ENCODE measurements at places on chromosomes 2 and 18.

- no peak for DNase-seq
These were observed 48.9 kb downstream of the APLF start for GRCh38 chr2:68516051-68516955.

- no peak for DNase-seq
These were observed 211.5 kb downstream of the TMEM247 start for GRCh38 chr2:46690825-46691224.

GRCh38 chr2:152278526-152278925, 56.4 kb upstream of the FMNL2 start:
- no peak for DNase-seq

GRCh38 chr2:129763190-129763846, 216.1 kb upstream of the RAB6C start:
- DNase-seq = no peak

DNA sequence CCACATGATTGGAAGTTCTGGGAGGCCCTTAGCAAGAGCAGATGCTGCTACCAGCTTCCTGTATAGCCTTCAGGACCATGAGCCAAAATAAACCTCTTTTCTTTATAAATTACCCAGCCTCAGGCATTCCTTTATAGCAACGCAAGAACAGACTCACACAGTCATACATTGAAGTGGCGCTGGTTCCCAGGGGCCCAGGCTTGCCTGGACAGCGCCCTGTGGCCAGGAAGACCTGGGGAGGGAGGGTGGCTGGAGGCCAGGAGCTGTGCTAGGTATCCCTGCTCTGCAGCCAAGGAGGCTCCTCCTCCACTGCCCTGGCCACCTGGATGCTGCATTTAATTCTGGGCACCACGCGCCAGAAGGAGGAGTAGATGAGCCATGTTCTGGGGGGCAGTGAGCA, 98.1 kb downstream of the AGAP1 start:
- no peak for DNase-seq

DNA sequence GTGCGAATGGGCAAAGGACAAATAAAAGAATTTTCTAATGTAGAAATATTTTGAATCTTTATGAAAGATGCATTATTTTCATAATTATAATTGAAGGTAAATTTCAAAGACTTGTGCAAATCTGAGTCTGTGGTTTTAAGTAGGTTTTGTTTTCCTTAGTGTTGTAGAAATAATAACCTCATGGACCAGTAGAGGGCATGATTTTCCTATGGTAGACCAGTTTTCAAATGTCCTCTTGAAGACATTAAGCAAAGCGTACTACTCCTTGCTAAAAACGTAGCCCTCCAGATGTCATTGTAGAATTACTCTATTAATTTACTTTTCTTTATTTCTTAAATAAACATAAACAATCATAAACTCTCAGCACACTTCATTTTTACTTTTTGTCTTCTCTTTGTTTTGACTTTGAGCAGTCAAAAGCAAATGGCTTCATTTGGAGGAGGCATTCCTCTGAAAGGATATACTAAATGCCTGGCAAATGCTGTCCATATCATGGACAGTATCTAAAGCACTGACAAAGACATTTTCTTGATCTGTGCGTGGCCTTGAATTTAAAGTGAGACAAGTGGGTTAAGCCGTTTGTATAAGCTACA, 85.8 kb upstream of the FAM237A start:
- no peak for DNase-seq

DNA sequence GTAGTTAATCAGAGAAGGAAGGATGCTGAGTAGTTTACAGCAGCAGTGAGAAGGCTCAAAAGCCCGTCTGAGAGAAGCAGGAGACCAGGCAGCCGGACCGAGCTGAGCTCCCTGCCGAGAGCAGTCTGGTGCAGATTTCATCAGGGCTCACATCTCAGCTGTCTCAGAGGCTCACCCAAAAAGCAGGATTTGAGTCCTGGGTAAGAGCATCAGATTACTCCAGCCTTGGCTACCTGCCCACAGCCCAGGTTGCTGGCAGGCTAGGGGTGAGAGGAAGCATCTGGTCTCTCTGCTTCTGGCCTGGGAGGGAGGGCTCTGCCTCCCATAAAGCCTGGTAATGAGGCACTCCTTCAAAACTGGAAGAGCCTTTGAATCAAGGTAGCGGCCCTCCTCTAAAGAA, 140.5 kb downstream of the ST6GAL2 start:
- DNase-seq = no peak

DNA sequence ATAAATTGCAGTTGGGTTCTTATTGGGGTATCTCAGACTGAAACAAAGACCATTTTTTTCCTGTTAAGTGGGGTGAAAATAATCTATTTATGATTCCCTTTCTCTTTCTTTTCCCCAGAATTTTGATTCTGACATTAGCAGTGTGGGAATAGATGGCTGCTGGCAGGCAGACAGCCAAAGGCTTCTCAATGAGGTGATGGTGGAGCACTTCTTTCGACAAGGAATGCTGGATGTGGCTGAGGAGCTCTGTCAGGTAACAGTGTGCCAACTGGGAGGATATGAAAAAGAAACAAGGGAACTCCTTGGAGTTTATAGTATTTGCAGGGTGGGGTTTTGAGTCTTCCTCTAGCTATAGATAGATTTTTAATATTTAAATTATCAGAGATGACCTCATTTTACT, 31.7 kb downstream of the RMND5A start:
- DNase-seq = no peak

GRCh38 chr2:240885566-240885965, 10.4 kb downstream of the MAB21L4 start:
- DNase-seq = no peak

DNA sequence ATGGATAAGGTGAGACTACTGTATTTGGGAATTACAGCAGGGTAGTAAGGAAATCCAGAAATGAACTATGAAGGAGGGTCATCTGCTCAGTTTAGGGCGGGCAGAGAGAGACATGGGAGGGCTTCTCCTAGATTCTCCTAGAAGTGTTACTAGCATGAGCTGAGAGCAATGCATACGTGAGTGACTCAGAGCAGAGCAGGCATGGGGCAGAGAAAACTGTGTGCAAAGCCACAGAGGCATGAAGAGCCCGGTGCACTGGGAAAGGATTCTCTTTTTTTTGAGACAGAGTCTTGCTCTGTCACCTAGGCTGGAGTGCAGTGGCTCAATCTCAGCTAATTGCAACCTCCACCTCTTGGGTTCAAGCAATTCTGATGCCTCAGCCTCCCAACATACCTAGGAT, 116.2 kb downstream of the SOCS6 start:
- no peak for DNase-seq
